Germinal center (tissue), 1 donor: ENCODE measurements at places on chromosomes 6 and 20.

DNA sequence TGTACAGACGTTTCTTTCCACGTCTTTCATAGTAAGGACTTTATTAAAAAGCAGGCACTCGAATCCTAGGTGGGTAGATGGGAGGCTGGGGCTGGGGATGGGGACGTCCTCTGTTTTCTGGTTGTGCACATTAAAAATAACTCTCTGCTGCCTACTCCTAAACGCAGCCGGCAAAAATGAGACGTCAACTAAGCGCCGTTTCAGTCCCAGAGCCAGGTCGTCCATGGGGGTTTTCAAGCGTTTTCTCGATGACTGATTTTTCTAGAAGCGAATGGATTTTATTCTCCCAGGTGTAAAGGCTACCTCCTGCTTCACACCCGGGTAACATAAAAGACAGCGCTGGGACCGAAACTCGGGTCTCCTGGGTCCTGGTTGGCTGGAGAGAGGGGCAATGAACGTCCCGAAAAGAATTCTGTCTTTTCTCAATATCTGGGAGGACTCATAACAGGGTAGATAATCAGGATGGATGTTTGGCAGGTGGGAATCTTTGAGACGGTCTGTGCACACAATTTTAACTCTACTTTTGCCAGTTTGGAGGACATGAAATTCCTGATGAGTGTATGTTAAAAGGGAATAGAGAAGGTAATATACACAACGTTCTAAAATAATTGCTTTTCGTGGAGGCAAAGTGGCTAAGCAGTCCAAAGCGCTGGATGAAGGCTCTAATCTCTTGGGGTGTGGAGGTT lies 25.2 kb downstream of the GPX6 start:
- no peak for DNase-seq

- no peak for DNase-seq
These were observed 719.4 kb downstream of the EPM2A start for GRCh38 chr6:145015739-145016558.

DNA sequence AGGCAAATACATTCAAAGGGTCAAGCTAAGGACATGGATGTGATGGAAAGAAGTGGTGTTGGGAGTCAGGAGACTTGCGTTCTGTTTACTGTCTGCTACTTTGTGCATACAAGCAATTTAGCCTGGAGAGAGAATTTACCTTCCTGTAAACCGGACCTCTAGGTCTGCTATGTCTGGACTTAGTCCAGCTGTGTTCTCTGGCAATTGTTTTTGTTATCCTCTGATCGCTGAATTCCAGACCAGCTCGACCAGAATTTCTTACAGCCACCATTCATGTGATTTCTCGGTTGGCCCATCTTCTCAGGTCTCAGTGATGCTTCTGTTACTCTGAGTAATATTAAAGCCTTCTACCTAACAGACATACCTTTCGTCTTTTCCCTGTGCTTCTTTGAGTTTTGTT lies 75.2 kb downstream of the LRRC1 start:
- DNase-seq: no peak

GRCh38 chr20:56801971-56802755 lies 173.1 kb downstream of the TFAP2C start:
- no peak for DNase-seq
